ENCODE measurements at places on chromosomes 3 and 15.

GRCh38 chr3:57393977-57394376, 101.5 kb upstream of the ASB14 start:
- DNase-seq = no peak

GRCh38 chr3:95408464-95408862, 1345.6 kb downstream of the NSUN3 start:
- no peak for DNase-seq

- DNase-seq = no peak
These were observed 57.7 kb downstream of the DUT start for GRCh38 chr15:48388910-48389309.

- no peak for DNase-seq
These were observed 578.7 kb downstream of the SQOR start for GRCh38 chr15:46213551-46213950.

GRCh38 chr3:188123170-188123905, 30.6 kb upstream of the LPP start:
- no peak for DNase-seq

GRCh38 chr3:94946683-94947082, 883.8 kb downstream of the NSUN3 start:
- DNase-seq = no peak

- DNase-seq = peak; percentile 54
These were observed 19.9 kb downstream of the SPICE1 start for GRCh38 chr3:113495035-113495434.

GRCh38 chr3:133851266-133851906, 44.3 kb downstream of the RAB6B start:
- no peak for DNase-seq

GRCh38 chr3:138835397-138835757, 649 bp upstream of the PIK3CB start:
- DNase-seq = no peak

- no peak for DNase-seq
These were observed 1.7 kb downstream of the CNOT10 start for GRCh38 chr3:32686713-32687112.

- no peak for DNase-seq
These were observed 329.2 kb downstream of the GRM7 start for GRCh38 chr3:7190095-7190494.

- no peak for DNase-seq
These were observed 33.9 kb downstream of the PLD1 start for GRCh38 chr3:171776411-171776810.

GRCh38 chr3:21789730-21790129, 38.7 kb upstream of the ZNF385D start:
- no peak for DNase-seq

- DNase-seq = no peak
These were observed 35.8 kb downstream of the THSD4 start for GRCh38 chr15:71151081-71151480.

DNA sequence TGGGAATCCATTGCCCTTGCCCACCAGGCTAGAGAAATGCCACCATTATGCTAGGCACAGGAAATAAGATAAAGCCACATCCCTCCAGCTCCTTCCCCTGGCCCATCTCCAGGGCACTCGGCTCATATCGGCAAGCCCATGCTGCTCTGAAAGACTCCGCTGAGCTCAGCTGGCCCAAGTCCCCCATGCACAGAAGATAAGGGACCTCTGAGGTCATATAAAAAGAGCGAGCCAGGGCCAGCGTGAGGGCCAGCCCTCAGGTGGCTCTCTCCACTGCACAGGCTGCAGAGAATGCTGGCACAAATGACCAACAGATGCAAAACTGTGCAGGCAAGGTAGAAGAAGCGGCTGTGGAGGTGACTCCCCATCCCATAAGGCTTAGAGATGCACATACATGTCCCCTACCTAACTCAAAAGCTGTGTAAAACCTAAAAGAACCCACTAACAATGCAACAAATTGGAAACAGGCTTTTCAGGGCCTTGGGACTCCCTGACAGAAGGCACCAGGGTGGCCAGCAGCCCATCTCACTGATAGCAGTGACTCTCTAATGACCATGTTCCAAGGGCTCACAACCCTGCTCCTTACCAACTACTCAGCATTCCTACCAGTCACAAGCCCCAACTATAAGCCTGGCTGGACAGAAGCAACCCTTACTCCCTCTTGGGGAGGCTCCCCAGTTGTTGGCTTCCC, 3.0 kb downstream of the RAB6B start:
- DNase-seq = no peak

DNA sequence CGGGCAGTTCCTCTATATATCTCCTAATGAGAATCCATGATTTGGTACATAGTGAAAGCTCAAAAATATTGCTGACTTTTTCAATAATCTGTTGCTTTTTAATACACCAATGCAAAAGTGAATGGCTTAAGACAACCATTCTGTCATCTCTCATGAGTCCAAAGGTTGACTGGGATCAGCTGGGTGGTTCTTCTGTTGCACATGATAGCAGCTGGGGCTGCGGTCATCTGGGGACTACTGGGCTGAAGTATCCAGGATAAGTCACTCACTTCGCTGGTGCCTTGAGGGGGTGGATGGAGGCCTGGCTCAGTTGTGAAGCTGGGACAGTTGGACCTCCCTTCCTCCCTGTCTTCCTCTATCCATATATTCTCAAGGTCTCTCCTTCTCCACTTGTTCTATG, 53.7 kb downstream of the NOX5 start:
- DNase-seq = no peak

GRCh38 chr3:10518506-10519150, 13.2 kb upstream of the ATP2B2 start:
- DNase-seq = no peak

DNA sequence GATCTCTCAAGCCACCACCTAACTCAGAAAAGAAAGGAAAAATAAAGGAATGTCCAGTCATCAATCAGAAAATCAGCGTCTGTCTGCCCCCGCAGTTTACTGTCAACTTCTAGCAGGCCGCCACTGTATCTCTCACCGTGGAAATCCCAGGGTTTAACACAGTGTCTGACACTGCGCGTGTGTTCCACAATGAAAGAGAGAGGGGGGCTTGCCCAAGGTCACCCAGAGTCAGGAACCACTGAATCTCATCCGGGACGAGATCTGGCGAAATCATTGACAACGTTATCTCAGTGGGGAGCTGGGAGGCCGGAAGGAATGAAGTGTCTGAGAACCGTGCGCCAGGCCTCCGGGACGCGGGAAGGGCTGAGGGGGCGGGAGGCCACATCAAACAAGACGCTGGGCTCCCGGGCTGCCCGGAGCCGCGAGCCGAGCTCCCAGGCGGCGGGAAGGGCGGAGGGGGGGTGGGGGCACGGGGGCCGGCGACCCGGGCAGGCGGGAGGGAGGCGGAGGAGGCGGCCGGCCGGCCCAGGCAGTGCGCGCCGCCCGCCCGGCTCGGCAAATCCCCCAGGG, 2.2 kb upstream of the HES1 start:
- no peak for DNase-seq

DNA sequence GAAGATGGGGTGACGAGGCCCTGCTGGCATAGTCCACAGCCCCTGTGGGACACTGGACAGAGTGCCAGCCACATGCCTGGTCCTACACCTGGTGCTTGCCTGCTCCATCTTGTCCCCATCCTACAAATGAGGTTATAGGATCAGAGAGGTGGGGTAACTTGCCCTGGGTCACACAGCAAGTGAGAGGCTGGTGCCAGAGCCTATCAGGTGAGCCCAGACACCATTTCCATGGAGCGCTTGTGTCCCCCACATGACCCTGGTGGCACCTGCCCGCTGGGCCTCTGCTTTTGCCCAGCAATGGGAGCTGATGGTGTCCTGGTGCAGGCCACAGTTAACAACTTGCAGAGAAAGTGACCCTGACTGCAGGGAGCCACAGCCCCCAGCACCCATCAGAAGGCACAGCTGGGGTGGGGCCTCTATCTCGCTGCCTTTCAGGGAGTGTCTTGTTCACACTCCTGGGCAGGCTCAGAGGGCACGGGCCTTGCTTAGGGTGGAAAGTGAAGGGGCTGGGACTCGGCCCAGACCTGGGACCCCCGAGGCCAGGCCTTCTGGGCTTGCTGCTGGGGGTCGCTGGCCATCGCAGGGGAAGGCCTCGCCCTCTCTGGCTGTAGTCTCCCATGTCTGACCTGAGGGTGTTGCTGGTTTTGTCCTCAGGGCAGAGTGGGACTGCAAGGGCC, 7.2 kb downstream of the PLXNA1 start:
- no peak for DNase-seq

DNA sequence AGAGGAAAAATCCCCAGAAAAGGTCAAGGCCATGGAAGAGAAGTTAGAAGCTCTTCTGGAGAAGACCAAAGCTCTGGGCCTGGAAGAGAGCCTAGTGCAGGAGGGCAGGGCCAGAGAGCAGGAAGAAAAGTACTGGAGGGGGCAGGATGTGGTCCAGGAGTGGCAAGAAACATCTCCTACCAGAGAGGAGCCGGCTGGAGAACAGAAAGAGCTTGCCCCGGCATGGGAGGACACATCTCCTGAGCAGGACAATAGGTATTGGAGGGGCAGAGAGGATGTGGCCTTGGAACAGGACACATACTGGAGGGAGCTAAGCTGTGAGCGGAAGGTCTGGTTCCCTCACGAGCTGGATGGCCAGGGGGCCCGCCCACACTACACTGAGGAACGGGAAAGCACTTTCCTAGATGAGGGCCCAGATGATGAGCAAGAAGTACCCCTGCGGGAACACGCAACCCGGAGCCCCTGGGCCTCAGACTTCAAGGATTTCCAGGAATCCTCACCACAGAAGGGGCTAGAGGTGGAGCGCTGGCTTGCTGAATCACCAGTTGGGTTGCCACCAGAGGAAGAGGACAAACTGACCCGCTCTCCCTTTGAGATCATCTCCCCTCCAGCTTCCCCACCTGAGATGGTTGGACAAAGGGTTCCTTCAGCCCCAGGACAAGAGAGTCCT, 9.0 kb downstream of the MAP1A start:
- DNase-seq = no peak

DNA sequence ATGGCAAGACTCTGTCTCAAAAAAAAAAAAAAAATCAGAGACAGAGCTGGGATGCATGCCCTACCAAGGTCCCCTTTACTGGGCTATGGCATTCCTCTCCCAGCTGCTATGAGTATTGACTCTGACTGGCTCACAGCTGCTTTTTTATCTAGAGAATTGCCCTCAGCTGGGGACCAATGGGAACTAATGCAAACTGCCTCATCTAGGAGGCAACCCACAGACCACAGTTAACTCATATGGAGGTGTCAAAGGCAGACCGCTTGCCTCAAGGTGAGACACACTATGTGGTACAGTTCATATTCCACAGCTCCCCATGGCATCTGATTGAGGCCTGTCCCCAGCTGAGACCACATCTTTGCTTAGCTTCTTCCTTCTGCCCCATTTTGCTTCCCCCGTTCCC, 183.5 kb upstream of the EOMES start:
- DNase-seq = peak; percentile 64

DNA sequence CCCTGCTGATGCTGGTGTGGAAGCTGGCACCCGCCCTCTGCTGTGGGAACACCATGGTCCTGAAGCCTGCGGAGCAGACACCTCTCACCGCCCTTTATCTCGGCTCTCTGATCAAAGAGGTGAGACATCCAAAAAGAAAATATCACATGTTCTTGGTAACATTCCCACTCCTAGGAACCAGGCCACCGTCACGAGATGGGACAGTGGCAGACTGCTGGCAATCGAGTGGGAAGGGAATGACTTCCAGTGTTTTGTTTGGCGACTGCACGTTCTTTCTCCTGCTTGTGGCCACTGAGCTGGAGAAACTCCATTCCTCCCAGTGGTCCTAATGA, 14.3 kb downstream of the ALDH1A3 start:
- no peak for DNase-seq

DNA sequence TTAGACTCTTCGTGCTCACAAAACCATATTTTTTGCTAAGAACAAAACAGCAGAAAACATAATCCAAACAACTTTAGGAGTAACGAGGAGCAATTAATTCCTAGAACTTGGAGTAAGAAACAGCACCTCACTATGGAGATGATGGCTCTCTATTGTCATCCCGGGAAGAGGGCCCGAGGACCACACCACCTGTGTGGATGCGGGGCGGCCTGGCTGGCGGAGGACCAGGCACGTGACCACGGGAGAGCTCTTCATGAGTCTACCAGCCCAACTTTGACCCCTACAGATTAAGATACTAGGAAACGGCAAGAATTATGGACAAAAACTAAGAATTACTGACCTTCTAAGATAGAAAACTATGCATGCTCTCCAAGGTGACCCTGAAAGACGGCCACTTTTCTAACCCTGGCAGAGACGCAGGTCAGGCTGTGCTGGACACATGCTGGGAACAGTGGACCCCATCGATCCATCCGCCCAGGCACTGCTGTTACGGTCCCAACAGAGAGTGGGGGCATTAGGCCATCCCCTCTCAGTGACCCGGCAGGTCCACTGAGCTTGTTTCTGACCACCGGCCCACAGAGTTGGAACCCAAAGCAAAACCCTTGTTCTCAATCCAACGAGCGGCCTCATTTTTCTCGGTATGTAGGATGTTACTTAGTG, 13.1 kb upstream of the OCA2 start:
- DNase-seq = no peak

- DNase-seq = no peak
These were observed 36.7 kb upstream of the ARHGEF3 start for GRCh38 chr3:56838448-56838847.

- DNase-seq = no peak
These were observed 19.8 kb downstream of the MAPKBP1 start for GRCh38 chr15:41794081-41794480.

GRCh38 chr15:72227192-72227586, 3.8 kb downstream of the PKM start:
- peak; percentile 72 for DNase-seq

GRCh38 chr15:66569461-66570137, 3.8 kb upstream of the LCTL start:
- no peak for DNase-seq

- peak; percentile 20 for DNase-seq
These were observed 47.4 kb upstream of the UBE2E1 start for GRCh38 chr3:23758253-23758838.

GRCh38 chr3:157429708-157430107, 6.9 kb upstream of the PTX3 start:
- no peak for DNase-seq

DNA sequence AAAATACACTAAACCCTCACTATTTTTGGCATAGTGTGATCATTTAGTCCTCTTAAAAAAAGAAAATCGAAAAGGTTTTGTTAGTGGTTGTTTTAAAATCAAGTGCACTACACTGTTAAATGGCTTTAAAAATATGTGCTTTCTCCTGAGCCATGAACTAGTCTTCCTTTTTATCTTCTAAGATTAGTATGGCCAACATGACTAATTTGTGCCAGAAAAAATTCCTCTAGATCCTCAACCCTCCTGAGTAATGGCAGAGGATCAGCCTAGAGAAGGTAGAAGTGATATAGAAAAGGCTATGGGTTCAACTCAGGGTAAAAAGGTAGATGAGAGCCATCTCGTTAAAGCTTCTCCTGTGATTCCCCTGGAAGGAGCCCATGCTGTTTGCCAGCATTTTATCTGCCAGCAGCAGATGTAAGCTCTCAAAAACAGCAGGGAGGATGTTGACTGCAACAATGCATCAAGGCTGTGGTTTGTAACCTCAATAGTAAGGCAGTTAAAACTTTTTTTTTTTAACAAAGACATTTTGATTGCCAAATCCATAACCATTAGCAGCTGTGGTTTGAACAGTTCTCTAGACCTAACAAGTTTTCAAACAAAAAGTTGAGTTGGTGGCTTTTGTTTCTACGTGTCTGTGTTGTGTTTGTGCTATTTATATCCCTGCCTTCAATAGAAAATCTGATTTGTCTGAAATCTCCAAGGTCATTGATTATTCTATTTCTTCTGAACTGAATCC, 30.2 kb upstream of the ZNF609 start:
- peak; percentile 79 for DNase-seq
